Lung microvascular endothelial cell (primary cell): ENCODE measurements at places on chromosomes 6 and 20. TPM values are rescaled to one million over a fixed set of nuclear protein-coding genes. Genes with fewer than 3 reads are reported as not detected.

The PPP1R3G gene
- total RNA-seq: 0.65 and 1.6 TPM in 2 replicates

The TRIM15 gene
- total RNA-seq: not detected in 2 replicates

The PKHD1 gene
- total RNA-seq: not detected in 2 replicates

The SLC24A3 gene
- total RNA-seq: under 0.01 TPM in 1 of 2 replicates, not detected in the other

The SLC26A8 gene
- not detected in 2 replicates for total RNA-seq
